COLO829 (cell line): ENCODE measurements at places on chromosomes 5 and 9.

DNA sequence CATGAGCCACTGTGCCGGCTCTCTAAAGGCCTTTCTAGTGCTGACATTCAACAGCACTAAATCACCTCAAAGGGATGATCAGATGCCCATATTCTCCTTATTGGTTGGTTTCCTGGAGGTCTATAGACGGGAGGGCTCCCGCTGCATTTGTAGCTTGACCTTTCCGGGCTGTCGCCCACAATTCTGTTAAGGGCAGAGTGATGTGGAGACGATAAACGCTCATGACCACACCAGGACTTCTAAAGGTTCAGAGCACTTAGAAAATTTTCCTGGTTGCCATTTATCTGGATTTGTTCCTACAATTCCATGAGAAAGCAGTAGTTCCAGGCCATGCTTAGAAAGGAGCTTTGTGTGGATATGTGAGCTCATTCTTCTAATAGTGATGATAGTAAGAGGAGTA, 170.3 kb downstream of the SLC12A2 start:
- DNase-seq = no peak

- DNase-seq = no peak
Measured at GRCh38 chr5:116130471-116130870, 45.6 kb downstream of the COMMD10 start.

- DNase-seq = peak; percentile 62
Measured at GRCh38 chr5:181223058-181223728, at the start of gene TRIM41. Gene TRIM41 (plus strand): TSS chr5:181223281. CDS start chr5:181224000, 719 bp downstream.

- no peak for DNase-seq
Measured at GRCh38 chr9:95026148-95026524, 291.4 kb downstream of the FANCC start.

- DNase-seq = no peak
Measured at GRCh38 chr9:113872485-113873143, 3.5 kb upstream of the ZNF618 start.

DNA sequence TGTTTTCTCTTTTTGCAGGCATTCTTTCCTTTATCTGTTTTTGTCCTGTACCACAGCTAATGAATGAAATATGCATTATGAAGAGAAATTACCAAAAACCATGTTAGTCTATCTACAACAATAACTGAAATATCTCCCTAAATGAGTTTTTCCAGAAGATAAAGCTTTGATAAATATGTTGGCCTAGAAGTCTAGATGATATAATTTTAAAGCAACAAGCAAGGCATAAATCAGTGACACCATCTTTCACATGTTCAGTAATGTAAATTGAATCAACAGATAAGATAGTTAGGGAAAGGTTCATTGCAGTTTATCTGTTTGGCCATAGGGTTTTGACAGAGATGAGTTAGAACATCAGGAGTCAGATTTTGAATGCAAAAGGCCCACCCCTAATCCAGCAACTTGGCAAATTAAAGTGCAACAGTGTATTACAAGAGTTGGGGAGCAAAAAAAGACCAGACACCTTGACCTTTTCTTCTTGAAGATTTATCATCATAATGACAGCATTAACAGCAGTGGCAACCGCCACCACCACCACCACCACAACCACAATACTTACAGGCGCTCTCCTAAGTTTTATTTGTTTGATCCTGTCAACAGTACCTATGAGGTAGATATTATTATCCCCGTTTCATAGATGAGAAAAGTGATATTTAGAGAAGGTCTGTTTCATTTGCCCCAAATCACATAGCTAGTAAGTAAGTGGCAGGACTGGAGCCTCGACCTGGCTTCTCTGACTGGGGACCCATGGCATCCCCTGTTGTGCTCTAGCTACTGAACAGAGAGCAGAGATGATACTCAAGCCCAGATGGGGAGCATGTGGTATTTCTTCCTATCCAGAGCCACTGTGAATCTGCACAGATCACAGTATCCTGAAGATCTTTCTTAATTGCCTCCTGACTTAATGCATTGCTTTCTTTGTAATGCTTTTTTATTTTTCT, 122.8 kb upstream of the DHFR start:
- DNase-seq = no peak

- no peak for DNase-seq
Measured at GRCh38 chr9:86287013-86287412, 4.7 kb upstream of the ISCA1 start.

- no peak for DNase-seq
Measured at GRCh38 chr9:90459321-90459720, 183.3 kb downstream of the DIRAS2 start.

GRCh38 chr9:21362287-21362686, 5.6 kb downstream of the IFNA13 start:
- DNase-seq = no peak

DNA sequence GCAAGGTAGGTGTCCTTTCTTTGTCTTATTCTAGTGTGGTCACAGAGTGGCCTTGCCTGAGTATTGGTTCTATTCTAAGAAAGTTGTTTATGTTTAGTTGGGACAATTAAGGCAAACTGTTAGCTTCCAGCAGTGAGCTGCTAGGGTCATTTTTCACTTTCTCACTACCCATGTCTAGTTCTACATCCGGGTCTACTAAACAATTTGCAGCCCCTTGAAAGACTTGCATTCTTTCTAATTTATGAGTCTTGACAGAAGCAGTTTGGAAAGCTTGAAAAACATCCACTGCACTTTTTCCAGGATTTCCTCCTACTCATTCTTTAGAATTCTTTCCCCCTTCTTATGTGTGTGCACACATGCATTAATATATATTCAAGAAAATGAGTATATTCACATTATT, 892.2 kb upstream of the ACO1 start:
- no peak for DNase-seq

- no peak for DNase-seq
Measured at GRCh38 chr9:97558701-97559101, 57.2 kb downstream of the TMOD1 start.

GRCh38 chr5:155822177-155822576, 504.8 kb upstream of the SGCD start:
- no peak for DNase-seq

- no peak for DNase-seq
Measured at GRCh38 chr5:152397581-152397980, 7.5 kb downstream of the NMUR2 start.

GRCh38 chr9:129182122-129182521, 4.1 kb upstream of the IER5L start:
- DNase-seq = no peak

DNA sequence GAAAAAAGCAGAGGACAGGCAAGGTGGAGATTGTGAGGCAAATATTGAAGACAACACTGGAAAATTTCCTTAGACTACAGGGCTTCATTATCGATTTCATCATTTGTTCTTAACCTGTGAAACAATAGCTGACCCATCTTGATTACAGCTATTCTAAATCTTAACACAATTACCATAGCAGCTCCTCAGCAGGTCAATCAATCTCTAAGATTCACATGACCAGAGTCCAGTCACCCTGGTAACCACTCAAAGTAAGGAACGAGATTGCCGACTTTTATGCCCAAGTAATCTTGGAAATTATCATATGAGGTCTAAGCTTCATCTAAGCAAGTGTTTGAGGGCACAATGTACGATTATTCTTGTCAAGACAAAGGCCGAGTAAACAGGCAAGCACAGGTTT, 93.8 kb downstream of the TTC39B start:
- DNase-seq = no peak

GRCh38 chr9:120377268-120378159, 202.5 kb downstream of the CDK5RAP2 start:
- no peak for DNase-seq

- no peak for DNase-seq
Measured at GRCh38 chr5:171692107-171692506, 93.5 kb upstream of the SMIM23 start.

DNA sequence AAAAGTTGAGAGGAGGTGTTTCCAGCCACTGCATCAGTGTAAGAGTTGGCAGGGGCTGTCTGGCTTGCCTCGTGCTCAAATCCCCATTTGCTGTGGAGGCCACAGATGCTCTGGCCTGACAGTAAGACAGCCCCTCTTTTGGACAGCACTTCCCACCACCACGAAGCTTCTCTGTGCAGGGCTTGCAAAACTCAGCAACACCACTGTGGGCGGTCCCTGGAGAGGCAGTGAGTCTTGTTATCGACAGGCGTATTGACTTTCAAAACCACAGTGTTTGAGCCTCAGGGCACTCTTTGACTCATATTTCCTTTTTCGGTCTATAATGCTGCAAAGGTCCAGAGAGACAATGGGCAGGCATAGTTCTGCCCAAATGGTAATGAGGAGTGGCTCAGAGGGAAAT, 539.5 kb downstream of the EBF1 start:
- DNase-seq = peak; percentile 65

DNA sequence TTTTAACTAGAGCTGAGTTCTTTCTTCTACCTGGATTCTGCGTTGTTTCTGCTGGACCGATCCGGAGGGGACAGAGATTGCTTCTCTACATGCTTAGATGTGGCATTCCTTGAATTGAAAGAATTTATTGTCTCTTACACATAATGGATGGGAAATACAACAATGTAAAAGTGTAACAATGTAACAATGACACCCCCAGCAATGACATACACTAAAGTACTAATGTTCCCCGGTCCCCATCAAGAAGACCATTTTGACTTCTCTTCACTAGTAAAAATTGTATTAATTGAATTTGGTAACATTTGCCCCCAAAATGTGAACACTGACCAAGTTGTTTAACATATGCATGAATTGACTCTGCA, 760.2 kb downstream of the TAF11L14 start:
- no peak for DNase-seq

GRCh38 chr9:87178302-87178701, 231.0 kb upstream of the GAS1 start:
- DNase-seq = no peak

DNA sequence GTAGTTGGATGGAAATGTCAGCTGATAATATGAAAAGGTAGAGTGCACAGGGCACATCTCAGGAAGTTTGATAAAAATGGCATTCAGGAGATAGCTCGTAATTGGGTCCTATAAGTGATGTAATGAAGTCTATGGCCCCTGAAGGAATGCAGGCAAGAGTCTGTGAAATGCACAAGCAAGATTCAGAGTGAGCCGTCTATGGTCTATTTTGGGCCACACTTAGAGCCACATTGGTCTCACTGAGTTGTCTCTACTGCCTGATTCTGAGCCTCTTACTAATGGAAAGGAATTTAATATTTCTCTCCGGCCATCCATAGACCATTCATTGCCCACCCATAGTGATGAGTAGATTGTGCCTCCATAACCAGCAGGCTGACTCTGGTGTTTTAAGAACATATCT, 111.3 kb upstream of the KCNN2 start:
- DNase-seq = no peak

DNA sequence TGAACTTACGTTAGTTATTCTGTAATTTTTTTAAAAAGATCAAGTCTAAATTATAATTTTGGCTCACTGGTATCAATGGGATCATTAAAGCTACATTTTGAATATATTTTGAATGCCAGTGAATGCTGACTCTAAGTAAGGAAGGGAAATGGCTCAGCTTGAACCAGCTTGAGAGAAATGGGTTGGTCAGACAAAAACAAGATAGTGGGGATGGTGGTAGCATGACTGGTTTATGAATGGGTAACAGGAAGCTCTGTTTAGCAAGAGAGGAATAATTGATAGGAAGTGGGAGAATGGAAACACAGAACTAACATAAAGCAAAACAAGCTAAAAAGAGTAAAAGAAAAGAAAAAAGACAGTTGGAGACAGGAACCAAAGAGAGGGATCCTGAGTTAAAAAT, 220.2 kb downstream of the ADAMTS6 start:
- DNase-seq = no peak

DNA sequence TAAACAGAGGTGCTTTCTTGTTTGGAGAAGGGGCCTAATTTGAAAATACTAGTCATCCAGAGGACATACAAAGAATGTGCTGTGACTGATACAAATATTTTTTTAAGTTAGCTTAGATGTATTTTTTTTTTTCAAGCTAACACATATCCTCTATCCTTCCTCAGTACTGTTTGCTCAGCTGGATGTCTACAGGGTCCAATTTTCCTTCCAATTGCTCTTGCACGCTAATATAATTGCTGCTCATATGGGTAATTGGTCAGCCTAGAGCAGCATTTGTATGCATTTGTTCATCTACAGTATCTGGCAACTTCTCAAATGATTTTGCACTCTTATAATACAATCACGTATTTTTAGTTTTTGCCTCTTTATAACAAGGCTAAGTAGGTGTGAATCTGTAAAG, 84.7 kb downstream of the ZDHHC21 start:
- DNase-seq = peak; percentile 20

- no peak for DNase-seq
Measured at GRCh38 chr9:83570359-83570758, 32.2 kb upstream of the FRMD3 start.

- DNase-seq = peak; percentile 10
Measured at GRCh38 chr5:180470966-180471582, 23.1 kb upstream of the CNOT6 start.

DNA sequence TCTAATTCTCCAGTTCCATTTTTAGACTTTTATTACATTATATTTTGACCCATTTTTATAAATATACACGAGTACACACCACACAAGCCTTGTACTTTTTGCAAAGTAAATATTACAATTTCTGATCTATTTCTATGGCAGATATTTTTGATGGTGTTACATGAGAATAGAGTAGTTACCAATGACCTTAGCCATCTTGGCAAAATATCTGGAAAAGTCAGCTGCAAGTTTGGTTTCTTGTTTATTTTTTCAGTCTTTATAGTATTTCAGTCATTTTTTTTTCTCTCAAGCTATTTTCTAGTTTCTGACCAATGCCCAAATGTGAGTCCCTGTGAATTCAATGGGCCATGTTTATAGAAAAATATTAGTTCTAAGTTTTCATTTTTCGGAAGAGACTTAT, 64.0 kb upstream of the TMC1 start:
- DNase-seq = no peak

DNA sequence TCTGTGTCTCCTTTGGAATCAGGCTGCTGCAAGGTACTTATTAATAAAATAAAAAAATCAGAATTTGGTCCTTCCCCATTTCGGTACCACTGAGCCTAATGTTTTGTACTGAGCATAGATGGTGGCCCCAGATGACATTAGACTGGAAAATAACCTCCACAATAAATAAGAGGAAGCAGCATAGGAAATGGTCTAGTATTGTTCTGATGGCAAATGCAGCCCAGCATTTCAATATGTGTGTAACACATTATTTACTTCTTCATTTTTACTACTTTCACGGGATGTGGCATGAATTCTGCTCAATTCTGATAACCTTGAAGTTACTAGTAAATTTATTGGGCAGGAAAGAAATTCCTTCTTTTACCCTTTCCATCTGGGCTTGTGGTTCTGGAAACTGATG, 295.6 kb downstream of the ADGRV1 start:
- DNase-seq = no peak

GRCh38 chr5:150616024-150616470, 24.4 kb upstream of the SYNPO start:
- DNase-seq = no peak

DNA sequence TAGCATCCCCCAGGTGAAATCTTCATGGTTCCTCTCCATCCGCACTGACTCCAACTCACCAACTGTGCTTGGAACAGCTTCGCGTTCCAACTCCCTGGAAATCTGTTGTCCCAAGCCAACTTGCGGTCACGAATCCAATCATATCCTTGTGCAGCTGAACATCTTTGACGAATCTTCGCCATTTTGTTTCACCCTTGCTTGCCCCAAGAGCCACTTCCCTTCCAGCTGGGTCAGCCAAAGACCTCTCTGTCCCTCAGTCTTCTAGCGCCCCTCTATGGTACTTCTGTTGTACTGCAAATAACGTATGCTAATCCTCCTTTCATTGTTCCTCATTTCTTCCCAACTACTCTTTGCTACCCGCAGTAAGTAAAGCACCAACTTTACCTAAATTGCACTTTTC, 61.0 kb upstream of the TARS1 start:
- DNase-seq = no peak

GRCh38 chr9:105299190-105299854, 54.9 kb downstream of the SLC44A1 start:
- peak; percentile 95 for DNase-seq

- DNase-seq = no peak
Measured at GRCh38 chr5:132898094-132898493, 24.6 kb downstream of the LEAP2 start.

GRCh38 chr5:132406144-132406783, 36.8 kb downstream of the SLC22A5 start:
- DNase-seq = no peak
